WTC11 (cell line): ENCODE measurements at places on chromosomes 11 and 22. TPM values are rescaled to one million over a fixed set of nuclear protein-coding genes. Genes with fewer than 3 reads are reported as not detected.

GRCh38 chr11:113664069-113664980 is 41.8 kb downstream of the TMPRSS5 start:
- DNase-seq = no peak

- no peak for DNase-seq
Observed at GRCh38 chr11:8038811-8039529, 42.0 kb upstream of the TUB start.

GRCh38 chr11:28400331-28401100 is 292.3 kb downstream of the METTL15 start:
- no peak for DNase-seq

- no peak for DNase-seq
Observed at GRCh38 chr11:34972892-34973291, 56.5 kb downstream of the PDHX start.

- DNase-seq = no peak
Observed at GRCh38 chr11:73852049-73852448, 24.6 kb downstream of the COA4 start.

DNA sequence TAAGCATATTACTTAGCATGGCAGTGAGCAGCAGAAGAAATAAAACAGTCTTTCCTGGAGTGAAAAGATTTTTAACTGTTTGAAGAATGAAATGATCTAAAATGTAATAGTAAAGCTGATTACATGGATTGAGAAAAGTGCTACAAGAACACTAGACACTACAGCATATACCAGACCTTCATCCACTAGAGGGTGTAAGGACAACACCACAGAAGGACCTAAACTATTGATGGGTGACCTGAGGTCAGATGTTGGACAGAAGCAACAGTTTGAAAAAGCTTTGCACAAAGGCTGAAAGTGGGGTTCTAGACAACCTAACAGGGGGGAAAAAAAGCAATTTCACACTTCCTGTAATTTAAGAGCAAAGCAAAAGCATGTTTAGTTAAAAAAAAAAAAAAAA is 97.7 kb downstream of the RBFOX2 start:
- no peak for DNase-seq

DNA sequence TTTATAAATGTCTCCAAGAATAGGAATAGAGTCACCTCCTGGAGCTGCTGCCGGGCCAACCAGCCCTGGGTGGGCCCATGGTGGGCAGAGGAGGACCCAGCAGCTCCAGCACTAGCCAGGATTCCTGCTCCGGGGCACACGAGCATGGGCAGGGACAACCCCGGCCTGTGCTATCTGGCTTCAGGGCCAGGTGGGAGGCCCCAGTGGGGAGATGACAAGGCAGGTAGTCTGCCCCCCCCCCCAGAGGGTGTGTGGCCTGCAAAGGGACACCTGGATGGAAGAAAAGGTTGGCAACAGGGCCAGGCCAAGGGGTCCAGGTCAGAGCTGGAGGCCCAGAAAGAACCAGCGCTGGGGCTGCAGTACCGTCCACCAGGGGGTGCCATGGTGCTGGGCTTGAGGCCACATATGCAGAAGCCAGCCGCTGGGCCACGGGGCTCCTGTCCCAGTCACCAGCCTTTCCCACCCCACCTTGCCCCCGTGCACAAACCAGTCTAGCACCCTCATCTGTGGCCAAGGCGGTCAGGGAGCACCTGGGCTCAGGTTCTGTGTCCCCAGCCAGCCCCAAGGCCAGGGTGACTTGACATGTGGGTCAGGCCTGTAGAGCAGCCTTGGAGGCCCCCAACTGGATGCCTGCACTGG is 3.4 kb downstream of the TSPAN32 start:
- DNase-seq = peak; percentile 93

DNA sequence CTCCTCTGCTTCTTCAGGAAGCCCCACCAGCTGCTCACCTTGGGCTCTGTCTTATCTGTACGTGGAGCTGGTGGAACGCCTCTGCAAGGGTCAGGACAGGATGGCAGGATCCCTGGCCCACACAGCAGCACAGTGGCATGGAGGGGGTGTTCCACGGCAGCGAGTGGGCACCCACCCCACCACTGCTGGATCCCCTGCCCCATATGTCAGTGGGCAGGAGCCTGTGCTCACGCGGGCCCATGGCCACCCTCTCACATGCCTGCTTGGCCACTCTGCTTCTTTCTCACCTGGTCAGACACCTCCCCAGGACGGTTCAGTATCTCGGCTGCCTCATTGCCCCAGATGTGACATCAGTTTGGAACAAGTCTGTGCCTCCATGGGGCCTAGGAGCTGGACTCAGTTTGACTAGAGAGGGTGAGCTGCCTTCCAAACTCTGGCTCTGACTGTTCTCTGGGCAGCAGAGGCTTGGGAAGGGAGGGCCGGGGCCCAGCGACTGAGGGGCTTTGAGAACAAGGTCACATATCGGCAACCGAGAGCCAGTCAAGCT is 98.1 kb upstream of the LMO1 start:
- no peak for DNase-seq

- no peak for DNase-seq
Observed at GRCh38 chr22:49555526-49555925, 272.1 kb downstream of the BRD1 start.

GRCh38 chr11:88297863-88298262 is 39.7 kb downstream of the CTSC start:
- no peak for DNase-seq

TRIM51 gene
- total RNA-seq = not detected in 3 replicates

DKK3 gene
- 17.6 to 21.3 TPM (median 20.6 TPM) in 3 replicates for total RNA-seq

POTEH gene
- total RNA-seq = not detected in 3 replicates

CRACR2B gene
- total RNA-seq = 46.5 to 58.6 TPM (median 55.9 TPM) in 3 replicates

MS4A12 gene
- total RNA-seq = not detected in 3 replicates

GUCY1A2 gene
- total RNA-seq = 0.71 to 0.90 TPM (median 0.76 TPM) in 3 replicates

OR8D1 gene
- total RNA-seq = not detected in 3 replicates

PATE4 gene
- total RNA-seq = not detected in 3 replicates

ARHGAP8 gene
- 50.5 to 61.4 TPM (median 58.0 TPM) in 3 replicates for total RNA-seq
